ENCODE measurements at places on chromosomes 1 and 21.

GRCh38 chr21:38839328-38840286 lies 33.9 kb downstream of the ETS2 start:
- DNase-seq, result no peak

DNA sequence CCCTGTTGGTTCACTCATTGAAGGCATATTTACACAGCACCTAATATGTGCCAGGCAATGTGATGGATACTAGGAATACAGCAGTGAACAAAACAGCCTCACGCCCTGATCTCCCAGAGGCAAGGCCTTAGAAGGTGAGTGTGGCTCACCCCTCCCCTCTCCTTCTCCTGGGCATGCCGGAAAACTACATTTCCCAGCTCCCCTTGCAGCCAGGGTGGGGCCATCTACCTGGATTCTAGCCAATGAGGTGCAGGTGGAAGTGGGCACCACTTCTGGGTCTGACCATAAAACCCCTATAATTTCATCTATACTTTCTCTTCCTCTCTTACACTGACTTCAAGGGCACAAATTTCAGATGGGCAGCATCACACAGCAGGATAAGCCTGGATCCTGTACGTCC lies 63.8 kb downstream of the FBXO2 start:
- DNase-seq, result no peak

DNA sequence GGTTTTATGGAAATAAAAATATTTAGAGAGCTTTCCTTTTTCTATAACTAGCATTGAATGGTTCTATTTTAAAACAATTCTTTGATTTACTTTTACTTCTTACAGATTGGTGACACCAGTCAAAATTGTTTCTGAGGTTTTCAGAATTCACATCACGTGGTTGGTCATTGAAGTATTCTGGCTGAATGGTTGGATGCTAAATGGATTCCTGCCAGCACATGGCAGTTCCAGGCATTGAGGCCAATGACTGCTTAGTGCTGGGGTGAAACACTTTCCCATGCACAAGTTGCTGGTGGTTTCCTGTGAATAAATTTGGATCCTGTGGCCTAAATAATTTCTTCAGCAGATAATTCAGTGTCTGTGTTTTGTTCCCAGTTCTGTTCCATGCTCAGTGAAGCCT lies 20.6 kb downstream of the NCAM2 start:
- no peak for DNase-seq

DNA sequence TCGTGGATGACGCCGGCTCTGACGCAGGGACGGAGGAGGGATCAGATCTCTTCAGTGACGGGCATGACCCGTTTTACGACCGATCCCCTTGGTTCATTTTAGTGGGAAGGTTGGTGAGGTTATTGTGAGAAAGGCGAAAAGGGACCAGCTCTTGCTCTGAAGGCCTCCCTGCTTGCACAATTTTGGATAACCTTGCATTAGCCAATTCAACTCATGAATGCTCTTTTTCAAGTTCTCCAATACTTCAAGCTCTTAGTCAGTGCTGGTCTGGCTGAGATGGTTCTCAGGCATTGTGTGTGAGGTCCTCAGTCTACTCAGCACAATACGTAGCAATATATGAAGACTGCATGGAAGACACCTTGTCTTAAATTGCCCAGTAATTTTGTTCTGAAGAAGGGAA lies 72.6 kb upstream of the PGD start:
- no peak for DNase-seq

DNA sequence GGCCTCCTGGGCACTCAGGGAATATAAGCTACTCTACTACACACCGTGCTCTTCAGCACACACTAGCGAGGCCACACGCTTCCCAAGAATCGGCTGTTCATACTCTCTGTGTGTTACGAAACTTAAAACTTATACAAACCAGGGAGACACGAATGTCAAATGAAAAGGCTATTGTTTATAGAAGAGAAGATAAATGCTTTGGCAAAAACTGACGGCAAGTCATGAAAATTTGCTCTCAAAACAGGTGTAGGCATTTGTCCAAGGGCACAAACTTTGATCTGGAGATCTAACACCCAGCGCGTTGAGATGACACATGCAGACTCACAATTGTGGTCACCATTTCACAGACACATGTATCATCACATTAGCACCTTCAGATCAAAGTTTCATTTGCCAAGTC lies 46.1 kb downstream of the USP48 start:
- no peak for DNase-seq

- no peak for DNase-seq
These were observed 74.6 kb downstream of the RUNX3 start for GRCh38 chr1:24855474-24855873.

GRCh38 chr1:100277866-100278265 lies 11.8 kb downstream of the RTCA start:
- DNase-seq, result no peak

GRCh38 chr1:65265651-65266351 lies 43.5 kb upstream of the DNAJC6 start:
- DNase-seq, result peak; percentile 50
